ENCODE measurements at places on chromosomes 12 and 14.

GRCh38 chr14:49961270-49962222 is 68.7 kb downstream of the ARF6 start:
- H3K4me1 ChIP-seq: peaks cover 44% of the 10 kb centered on the region
- H3K4me3 ChIP-seq: no peak overlapping the region
- peak overlapping the region; percentile 72 for H3K27ac ChIP-seq
- no peaks in the 10 kb centered on the region for H3K27me3 ChIP-seq
- H3K36me3 ChIP-seq: no peaks in the 10 kb centered on the region

DNA sequence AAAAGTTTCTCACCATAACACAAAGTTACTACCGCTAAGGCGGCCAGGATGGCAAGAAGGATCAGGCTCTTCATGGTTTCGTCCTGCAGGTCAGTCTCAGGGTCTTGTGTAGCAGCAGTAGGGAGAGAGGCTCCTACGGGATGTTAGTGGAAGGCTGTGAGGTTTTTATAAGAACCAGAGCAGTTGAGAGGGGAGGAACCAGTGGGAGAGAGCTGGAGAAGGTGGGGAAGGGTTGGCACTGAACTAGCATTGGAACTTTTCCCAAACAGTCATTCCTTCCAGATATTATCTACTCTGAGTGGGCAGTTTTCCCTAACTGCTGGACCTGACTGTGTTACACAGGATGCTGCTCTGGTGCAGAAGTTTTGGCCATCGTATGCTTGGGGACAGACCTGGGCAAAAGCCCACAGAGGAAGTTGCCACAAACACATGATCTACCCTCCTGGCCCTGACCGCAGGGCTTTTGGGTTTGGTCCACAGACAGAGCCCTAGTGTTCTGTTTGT is at the start of gene MGP:
MGP (minus strand) TSS at position 137 of the 504 bp plus-strand sequence; CDS start at position 74, 63 bp downstream.
- no peak within 1 kb of the TSS for H3K27ac ChIP-seq
- H3K4me3 ChIP-seq: no peak within 1 kb of the TSS
- peaks cover 14% of the 10 kb centered on the region for H3K4me1 ChIP-seq
- no peaks in the 10 kb centered on the region for H3K27me3 ChIP-seq

DNA sequence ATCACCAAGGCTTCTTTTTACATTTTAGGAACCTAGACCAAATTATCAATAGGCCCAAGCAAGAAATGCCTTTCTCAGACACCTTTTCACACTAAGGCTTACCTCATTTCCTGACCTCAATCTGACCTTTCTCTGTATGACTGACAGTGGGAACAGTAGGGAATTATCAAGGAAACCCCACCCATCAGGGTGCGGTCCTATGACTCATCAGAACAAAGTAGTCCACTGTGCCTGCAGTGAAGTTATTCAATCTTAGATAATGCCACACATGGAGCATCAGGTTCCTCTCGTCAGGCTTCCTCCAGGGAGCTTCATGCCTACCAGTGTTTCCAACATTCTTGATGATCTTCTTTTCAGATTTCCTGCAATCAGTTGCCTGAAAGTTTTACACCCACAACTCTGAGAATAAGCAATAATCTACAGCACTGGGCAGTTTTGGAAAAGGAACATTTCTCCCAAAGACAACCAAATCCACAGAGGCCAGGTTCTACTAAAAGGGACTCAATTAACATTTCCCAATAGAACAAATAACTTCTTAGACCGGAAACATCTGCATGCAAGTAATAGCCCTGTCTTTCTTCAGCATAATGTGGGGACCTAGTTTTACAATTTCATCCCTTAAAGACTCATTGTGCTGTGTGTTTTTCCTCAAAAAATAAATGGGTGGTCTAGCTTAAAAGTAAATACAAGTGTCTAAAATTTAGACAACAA is 35.9 kb upstream of the TMTC2 start:
- no peaks in the 10 kb centered on the region for H3K36me3 ChIP-seq
- H3K4me1 ChIP-seq: peaks cover 19% of the 10 kb centered on the region
- DNase-seq: peak; percentile 92
- no peaks in the 10 kb centered on the region for H3K27me3 ChIP-seq
- peak overlapping the region; percentile 91 for H3K27ac ChIP-seq

DNA sequence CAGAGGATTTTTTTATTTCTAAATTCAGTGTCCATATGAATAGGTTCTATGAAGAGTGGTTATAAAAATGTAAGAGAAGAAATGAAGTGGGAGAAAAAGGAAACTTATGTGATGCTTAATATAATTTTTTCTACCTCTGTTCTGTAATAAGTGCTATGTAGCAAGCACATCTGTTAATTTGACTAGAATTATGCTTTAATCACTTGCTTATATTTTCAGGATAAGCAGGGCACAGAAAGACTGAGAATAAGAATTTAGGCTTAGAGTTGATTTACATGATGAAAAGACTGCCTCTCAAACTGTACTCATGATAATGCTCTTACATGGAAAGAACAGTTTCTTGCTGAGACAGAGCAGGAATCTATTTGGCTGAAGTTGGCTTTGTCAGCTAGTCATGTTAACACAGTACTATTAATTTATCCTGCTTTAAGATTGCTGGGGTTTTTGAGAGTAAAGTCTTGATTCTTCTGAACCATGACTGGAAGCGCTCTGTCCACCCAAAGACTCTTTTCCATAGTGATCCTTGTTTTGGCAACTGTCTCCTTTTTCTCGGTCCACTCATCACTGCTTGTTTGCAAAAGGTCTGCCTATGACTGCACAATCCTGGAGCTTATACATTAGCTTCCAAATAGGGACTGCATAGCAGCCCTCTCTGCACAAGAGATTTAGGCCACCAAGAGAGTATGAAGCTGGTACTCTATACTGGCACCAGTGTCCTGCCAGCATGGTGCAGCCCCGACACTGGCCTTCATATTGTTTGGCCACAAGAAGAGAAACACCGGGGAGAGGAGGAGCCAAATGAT is 98.8 kb downstream of the AKAP6 start:
- H3K27me3 ChIP-seq: no peaks in the 10 kb centered on the region
- H3K4me3 ChIP-seq: no peak overlapping the region
- no peaks in the 10 kb centered on the region for H3K36me3 ChIP-seq
- H3K4me1 ChIP-seq: no peaks in the 10 kb centered on the region

DNA sequence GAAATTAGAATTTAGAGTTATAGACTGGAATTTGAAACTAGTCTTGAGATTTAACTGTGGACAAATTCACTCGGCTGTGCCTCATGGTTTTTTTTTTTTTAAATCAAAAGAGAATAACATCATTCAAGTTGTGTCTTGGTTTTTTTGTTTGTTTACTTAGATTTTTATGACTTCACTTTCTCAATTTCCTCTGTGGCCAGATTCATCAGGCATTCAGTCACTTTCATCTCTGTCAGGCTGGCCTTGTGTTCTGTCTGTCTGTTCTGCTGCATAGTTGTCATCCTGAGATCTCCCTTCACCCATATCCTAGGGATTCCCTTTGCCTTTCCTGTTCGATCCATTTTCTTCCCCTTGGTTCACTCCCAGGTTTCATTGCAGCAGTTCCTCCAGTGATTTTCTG is 10.0 kb downstream of the MARK3 start:
- no peak overlapping the region for H3K4me3 ChIP-seq
- DNase-seq: no peak
- peaks cover 10% of the 10 kb centered on the region for H3K36me3 ChIP-seq

DNA sequence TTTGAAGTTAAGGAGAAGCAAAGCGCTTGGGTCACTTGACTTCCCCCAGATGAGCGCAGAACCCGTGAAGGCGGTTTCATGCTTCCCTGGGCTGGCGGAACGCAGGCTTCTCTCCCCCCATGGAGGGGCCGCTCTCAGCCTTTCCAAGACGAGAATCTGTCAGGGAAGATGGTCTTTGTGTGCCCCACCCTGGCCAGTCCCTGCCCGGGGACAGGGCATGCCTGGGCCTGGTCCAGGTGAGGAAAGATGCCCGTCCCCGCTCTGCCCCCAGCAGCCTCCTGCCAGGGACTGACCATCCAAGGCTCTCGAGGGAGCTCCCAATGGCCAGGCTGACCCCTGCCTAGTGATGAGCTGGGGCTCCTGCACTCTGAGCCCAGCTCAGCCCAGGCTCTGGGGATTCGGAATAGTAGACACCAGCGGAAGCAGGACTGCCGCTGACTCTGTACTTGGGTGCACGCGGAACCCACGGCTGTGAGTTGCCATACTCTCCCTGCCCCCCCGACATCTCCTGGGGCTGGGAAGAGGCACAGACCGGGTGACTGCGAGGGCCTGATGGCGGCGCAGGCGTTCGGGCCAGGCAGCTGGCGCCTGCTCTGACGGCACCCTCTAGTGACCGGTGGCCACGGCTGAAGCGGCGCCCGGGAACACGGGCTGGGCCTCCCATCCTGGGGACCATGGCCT is 142.2 kb upstream of the FKBP4 start:
- no peak overlapping the region for H3K4me3 ChIP-seq
- no peak overlapping the region for H3K27ac ChIP-seq
- no peaks in the 10 kb centered on the region for H3K36me3 ChIP-seq

- H3K36me3 ChIP-seq: no peaks in the 10 kb centered on the region
- no peaks in the 10 kb centered on the region for H3K27me3 ChIP-seq
- H3K4me1 ChIP-seq: no peaks in the 10 kb centered on the region
- H3K27ac ChIP-seq: no peak overlapping the region
- H3K4me3 ChIP-seq: no peak overlapping the region
These were observed 152.4 kb upstream of the RTL1 start for GRCh38 chr14:101055776-101056374.

- no peak for DNase-seq
- no peaks in the 10 kb centered on the region for H3K4me1 ChIP-seq
- H3K36me3 ChIP-seq: no peaks in the 10 kb centered on the region
- H3K4me3 ChIP-seq: no peak overlapping the region
These were observed 2.4 kb upstream of the KCNC2 start for GRCh38 chr12:75212072-75212471.

DNA sequence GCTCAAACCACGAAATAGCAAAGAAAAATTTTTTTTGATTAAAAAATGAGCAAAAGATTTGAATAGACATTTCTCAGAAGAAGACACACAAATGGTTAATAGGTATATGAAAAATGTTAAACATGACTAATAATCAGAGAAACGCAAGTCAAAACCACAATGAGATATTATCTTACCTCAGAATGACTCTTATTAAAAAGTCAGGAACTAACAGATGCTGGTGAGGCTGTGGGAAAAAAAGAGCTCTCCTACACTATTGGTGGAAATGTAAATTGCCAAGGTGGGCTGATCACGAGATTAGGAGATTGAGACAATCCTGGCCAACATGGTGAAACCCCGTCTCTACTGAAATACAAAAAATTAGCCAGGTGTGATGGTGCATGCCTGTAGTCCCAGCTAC is 315.5 kb upstream of the FLRT2 start:
- H3K4me3 ChIP-seq: no peak overlapping the region
- H3K4me1 ChIP-seq: peaks cover 6% of the 10 kb centered on the region
- H3K27me3 ChIP-seq: no peaks in the 10 kb centered on the region

DNA sequence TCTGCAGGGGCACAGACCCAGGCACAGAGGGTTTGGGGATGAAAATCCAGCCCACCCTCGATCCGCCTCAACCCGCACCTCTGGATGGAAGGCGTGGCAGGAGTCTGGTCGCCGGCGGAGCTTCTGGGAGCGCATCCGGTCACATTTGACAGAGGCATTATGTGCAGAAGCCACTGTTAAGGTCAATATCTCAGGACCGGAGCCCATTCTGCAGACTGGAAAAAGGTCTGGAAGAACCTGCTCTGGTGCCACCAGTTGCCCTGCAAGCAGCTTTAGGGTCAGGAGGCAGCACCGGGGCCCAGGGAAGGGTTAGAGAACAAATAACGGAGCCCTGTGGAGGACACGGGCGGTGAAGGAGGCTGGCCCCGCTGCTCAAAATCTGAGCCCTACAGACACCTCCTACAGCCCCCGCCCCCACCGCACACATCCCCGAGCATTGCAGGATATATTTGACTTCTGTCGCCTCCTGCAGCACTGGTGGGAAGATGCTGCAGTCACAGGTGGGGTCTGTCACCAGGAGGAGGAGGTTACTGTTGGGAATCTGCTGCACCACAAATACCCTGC is 25.1 kb upstream of the LRTM2 start:
- H3K27me3 ChIP-seq: no peaks in the 10 kb centered on the region
- H3K4me1 ChIP-seq: peaks cover 8% of the 10 kb centered on the region
- H3K4me3 ChIP-seq: no peak overlapping the region
- H3K27ac ChIP-seq: no peak overlapping the region
- peaks cover 6% of the 10 kb centered on the region for H3K36me3 ChIP-seq
- no peak for DNase-seq

- H3K27ac ChIP-seq: no peak overlapping the region
- H3K27me3 ChIP-seq: no peaks in the 10 kb centered on the region
- no peaks in the 10 kb centered on the region for H3K36me3 ChIP-seq
- H3K4me3 ChIP-seq: no peak overlapping the region
- H3K4me1 ChIP-seq: no peaks in the 10 kb centered on the region
- no peak for DNase-seq
These were observed 194.1 kb downstream of the NOVA1 start for GRCh38 chr14:26403760-26404159.

DNA sequence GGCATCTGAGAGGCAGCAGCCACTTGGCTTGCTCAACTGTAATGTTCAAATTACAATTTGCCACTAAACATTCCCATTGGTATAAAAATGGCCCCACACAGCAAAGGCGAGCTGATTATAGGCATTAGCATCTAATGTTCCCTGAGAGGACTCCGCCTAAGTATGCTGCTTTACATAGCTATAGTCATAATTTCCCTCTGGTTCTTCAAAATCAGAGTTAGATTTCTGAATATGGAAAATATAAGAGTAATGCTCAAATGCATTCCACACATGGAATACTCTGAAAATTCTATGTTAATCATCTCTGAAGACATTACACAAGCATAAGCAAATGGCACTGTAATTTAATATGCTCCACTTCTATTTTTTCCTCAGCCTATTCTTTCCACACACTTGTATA is 83.7 kb upstream of the BTG1 start:
- no peak overlapping the region for H3K27ac ChIP-seq
- no peak overlapping the region for H3K4me3 ChIP-seq
- no peaks in the 10 kb centered on the region for H3K27me3 ChIP-seq
- no peaks in the 10 kb centered on the region for H3K36me3 ChIP-seq
- H3K4me1 ChIP-seq: peaks cover 9% of the 10 kb centered on the region
- no peak for DNase-seq

GRCh38 chr14:105156414-105157375 is 11.9 kb downstream of the JAG2 start:
- H3K27ac ChIP-seq: no peak overlapping the region
- H3K4me1 ChIP-seq: peaks cover 7% of the 10 kb centered on the region
- DNase-seq: no peak

- no peaks in the 10 kb centered on the region for H3K27me3 ChIP-seq
- no peak for DNase-seq
- no peaks in the 10 kb centered on the region for H3K36me3 ChIP-seq
These were observed 113.4 kb downstream of the CAPZA3 start for GRCh38 chr12:18851271-18851670.

GRCh38 chr14:71363946-71364925 is 457.0 kb downstream of the PCNX1 start:
- H3K36me3 ChIP-seq: no peaks in the 10 kb centered on the region
- DNase-seq: no peak
- peak overlapping the region; percentile 16 for H3K27ac ChIP-seq
- peaks cover 31% of the 10 kb centered on the region for H3K4me1 ChIP-seq
- no peak overlapping the region for H3K4me3 ChIP-seq

DNA sequence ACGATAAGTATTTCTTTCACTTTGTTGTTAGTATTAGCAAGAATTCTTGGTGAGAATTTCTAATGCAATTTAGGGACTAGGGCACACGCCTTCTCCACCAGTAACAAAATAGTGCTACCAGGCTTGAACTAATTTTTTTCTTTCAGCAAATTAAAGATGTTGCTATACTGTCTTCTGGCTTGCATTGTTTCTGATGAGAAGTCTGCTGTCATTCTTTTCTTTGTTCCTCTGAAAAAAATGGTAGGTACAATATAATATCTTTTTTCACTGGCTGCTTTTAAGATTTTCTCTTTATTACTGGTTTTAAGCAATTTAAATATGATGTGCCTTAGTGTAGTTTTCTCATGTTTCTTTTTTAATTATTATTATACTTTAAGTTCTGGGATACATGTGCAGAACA is 171.2 kb downstream of the PCNX1 start:
- H3K4me1 ChIP-seq: peaks cover 8% of the 10 kb centered on the region
- DNase-seq: no peak
- H3K36me3 ChIP-seq: peaks cover 20% of the 10 kb centered on the region
- no peak overlapping the region for H3K4me3 ChIP-seq
